ENCODE measurements at places on chromosomes 4 and X. TPM values are rescaled to one million over a fixed set of nuclear protein-coding genes. Genes with fewer than 3 reads are reported as not detected.

Gene RBBP7
- total RNA-seq: 179 TPM

Gene XAGE2
- not detected for total RNA-seq

Gene TLR2
- under 0.01 TPM for total RNA-seq

Gene GPC4
- 0.07 TPM for total RNA-seq

Gene SSX4
- not detected for total RNA-seq

Gene IL2
- not detected for total RNA-seq

Gene RHOXF2B
- total RNA-seq: not detected

Gene LIMCH1
- 27.4 TPM for total RNA-seq

Gene HTR2C
- not detected for total RNA-seq

Gene SLC35A2
- total RNA-seq: 14.1 TPM

Gene ADH1A
- not detected for total RNA-seq

Gene TCEAL5
- total RNA-seq: not detected

Gene NOX1
- not detected for total RNA-seq

Gene C4orf36
- total RNA-seq: 0.50 TPM

Gene SLC10A6
- total RNA-seq: 0.40 TPM

Gene RASL11B
- not detected for total RNA-seq

Gene F8A1
- 2.3 TPM for total RNA-seq

Gene NAP1L3
- 1.2 TPM for total RNA-seq

Gene SSX3
- not detected for total RNA-seq

Data from thoracic aorta endothelial cell (primary cell).